ENCODE measurements at places on chromosomes 4 and X. TPM values are rescaled to one million over a fixed set of nuclear protein-coding genes. Genes with fewer than 3 reads are reported as not detected.

Gene SPANXA2
- total RNA-seq: not detected

Gene KCNIP4
- 30.4 TPM for total RNA-seq

Gene SPATA18
- total RNA-seq: 3.9 TPM

Gene MID1
- 9.2 TPM for total RNA-seq

Gene ARMCX2
- total RNA-seq: 50.1 TPM

Gene ZDHHC15
- 9.4 TPM for total RNA-seq

DNA sequence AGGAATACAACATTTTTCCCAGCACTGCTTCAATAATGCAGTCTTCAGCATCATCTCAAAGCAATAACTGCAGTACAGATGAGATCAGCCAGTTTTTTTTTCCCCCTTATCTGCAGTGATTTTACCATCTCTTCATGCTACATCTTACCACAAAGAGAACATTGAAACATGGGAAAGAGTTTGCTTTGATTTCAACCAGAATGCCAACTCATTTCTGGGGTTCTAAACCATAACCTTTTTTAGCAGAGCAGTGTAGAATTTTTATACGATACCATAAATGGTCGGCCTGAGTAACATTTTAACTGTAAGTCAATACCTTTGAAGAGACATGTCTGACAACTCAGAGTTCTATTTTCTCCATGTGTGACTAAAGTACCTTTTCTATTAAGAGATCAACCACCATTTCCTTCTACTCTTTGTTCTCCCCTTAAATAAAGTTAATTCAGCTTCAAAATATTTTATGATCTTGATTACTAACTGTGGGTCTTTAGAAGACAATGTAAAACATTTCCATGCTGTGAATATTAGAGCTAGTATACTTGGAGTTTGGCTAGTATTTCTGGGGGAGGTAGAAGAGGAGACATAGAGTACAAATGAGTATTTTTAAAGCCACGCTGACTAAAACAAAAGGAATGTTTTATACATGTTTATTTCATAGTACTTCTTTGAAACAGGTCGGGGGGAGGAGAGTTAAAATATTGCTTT lies 69.1 kb downstream of the TET2 start:
- no peak for DNase-seq
- H3K4me1 ChIP-seq: no peaks in the 10 kb centered on the region
- H3K27me3 ChIP-seq: no peaks in the 10 kb centered on the region
- no peak overlapping the region for H3K4me3 ChIP-seq
- H3K36me3 ChIP-seq: no peaks in the 10 kb centered on the region
- H3K27ac ChIP-seq: no peak overlapping the region

GRCh38 chrX:119690921-119691716 lies 1.8 kb downstream of the SEPTIN6 start:
- H3K27ac ChIP-seq: peak overlapping the region; percentile 97
- peaks cover 5% of the 10 kb centered on the region for H3K27me3 ChIP-seq
- DNase-seq: peak; percentile 52
- peaks cover 13% of the 10 kb centered on the region for H3K4me1 ChIP-seq

- no peaks in the 10 kb centered on the region for H3K4me1 ChIP-seq
- DNase-seq: no peak
- H3K27me3 ChIP-seq: no peaks in the 10 kb centered on the region
- H3K27ac ChIP-seq: no peak overlapping the region
- H3K4me3 ChIP-seq: no peak overlapping the region
- no peaks in the 10 kb centered on the region for H3K36me3 ChIP-seq
Observed at GRCh38 chr4:54473077-54473545, 184.6 kb upstream of the KIT start.

DNA sequence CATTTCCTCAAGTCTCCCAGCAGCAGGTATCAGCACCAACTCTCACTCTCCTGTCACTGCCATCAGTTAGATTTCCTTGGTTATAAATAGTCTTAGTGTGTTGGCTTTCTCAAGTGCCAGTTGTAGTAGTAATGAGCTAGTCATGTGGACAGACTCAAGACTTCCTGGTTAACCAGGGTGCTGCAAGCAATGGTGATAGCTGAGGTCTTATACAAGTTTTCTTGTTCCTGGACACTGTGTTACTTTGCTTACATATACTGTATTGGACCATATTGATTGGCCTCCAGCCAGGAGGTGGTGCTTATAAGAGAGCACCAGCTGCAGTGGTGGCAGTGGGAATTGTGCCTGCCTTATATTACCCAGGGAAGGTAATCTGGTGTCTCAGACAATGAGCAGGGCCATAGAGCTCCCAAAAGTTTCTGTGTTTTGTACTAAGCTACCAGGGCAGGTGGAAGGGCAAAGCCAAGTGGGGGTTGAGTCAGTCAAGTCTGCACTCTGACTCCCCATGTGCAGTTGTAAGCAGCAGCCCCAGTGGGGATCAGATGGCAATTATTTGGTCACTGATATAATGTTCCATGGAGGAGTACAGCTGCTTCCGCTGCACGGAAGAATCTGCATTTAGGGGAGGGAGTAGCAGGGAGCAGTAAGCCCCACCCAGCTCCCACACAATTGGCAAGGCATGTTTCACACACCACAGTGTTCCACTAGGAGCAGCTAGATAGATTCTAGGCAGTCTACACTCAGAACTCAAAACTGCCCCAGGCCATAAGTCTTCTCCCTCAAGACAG lies 24.1 kb upstream of the ZDHHC15 start:
- H3K27ac ChIP-seq: no peak overlapping the region
- DNase-seq: no peak
- H3K4me1 ChIP-seq: peaks cover 1% of the 10 kb centered on the region
- no peaks in the 10 kb centered on the region for H3K27me3 ChIP-seq
- no peak overlapping the region for H3K4me3 ChIP-seq

DNA sequence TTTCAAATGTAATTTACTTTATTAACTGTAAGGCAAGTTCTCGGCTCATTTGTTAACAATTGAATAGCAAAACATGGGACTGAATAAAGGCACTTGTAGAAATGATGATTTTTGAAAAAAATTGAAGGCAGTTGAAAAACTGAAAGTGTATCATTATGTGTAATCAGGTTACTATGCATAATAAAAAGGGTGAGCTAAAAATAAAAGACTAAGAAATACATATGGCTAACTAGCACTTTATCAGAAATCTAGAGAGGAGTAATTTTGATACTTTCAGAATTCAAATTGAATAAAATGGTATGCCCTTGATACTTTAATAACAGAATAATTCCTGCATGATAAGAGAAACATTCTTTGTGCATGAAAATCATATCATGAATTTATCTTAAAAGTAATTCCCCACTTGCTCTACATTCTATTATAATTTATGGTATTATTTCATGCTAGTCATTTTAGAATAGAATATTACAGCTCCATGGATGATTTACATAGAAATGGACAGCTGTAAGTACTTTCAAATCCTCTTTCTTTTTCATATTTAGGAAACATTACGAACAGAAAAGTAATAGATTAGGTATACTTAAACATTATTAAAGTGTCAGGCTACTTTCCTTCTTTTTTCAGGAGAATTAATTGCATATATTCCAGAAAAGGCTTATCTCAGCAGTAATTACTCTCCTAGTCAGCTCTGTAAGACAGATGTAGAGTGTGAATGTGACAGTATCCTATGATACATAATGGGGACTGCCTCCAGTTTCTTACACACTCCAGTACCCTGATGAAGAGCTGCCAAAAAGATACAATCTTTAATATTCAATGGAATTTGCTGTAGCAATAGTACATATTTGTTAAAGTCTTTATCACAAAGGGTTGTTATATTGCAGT lies 697.3 kb downstream of the CCSER1 start:
- H3K27me3 ChIP-seq: no peaks in the 10 kb centered on the region
- no peak for DNase-seq
- H3K4me1 ChIP-seq: no peaks in the 10 kb centered on the region
- H3K36me3 ChIP-seq: no peaks in the 10 kb centered on the region
- no peak overlapping the region for H3K27ac ChIP-seq

- no peak for DNase-seq
- H3K27ac ChIP-seq: no peak overlapping the region
- H3K36me3 ChIP-seq: no peaks in the 10 kb centered on the region
- peaks cover 2% of the 10 kb centered on the region for H3K27me3 ChIP-seq
- no peak overlapping the region for H3K4me3 ChIP-seq
- peaks cover 1% of the 10 kb centered on the region for H3K4me1 ChIP-seq
Observed at GRCh38 chrX:66013194-66013816, 26.6 kb downstream of the VSIG4 start.

DNA sequence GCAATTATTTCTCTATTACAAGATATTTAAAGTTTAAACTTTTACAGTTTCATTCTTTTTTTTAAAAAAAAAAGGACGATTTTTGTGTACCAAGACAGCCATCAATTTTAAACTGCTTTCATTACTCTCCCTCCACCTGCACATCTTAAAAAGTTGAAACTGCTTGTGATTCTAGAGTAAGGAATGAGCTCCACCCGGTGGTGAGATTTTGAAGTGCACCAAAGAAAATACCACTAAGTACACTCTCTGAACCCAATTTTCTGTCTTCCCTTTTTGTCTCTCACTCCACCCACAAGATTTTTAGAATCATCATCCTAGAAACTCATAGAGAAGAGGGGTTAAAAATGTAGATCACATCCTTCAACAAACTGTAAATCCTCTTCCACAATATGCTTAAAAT lies 91.3 kb upstream of the WDR44 start:
- H3K4me1 ChIP-seq: no peaks in the 10 kb centered on the region
- peak; percentile 33 for DNase-seq
- H3K27me3 ChIP-seq: peaks cover 1% of the 10 kb centered on the region
- H3K4me3 ChIP-seq: no peak overlapping the region
- H3K36me3 ChIP-seq: no peaks in the 10 kb centered on the region

DNA sequence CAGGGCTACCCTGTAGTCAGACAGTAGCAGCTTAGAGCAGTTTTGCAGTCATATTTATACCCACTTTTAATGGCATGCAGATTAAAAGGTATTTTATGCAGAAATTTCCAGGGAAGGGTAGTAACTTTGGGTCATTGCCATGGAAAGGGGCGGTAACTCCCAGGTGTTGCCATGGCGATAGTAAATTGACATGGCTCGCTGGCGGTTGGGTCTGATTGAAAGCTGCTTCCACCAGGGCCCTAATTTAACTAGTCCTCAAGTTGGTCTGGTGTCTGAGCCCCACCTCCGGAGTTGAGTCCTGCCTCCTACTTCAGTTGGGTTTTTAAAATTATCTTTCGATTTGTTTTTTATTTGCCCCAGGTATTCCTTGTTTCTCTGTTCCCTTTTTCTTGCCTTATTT lies 70.1 kb downstream of the NAA11 start:
- no peak overlapping the region for H3K4me3 ChIP-seq
- H3K36me3 ChIP-seq: peaks cover 7% of the 10 kb centered on the region
- no peak overlapping the region for H3K27ac ChIP-seq
- DNase-seq: no peak

GRCh38 chrX:10107483-10107882 lies 49.3 kb upstream of the CLCN4 start:
- no peaks in the 10 kb centered on the region for H3K27me3 ChIP-seq
- no peak overlapping the region for H3K4me3 ChIP-seq
- peaks cover 15% of the 10 kb centered on the region for H3K4me1 ChIP-seq
- no peaks in the 10 kb centered on the region for H3K36me3 ChIP-seq

- no peak for DNase-seq
- H3K4me1 ChIP-seq: no peaks in the 10 kb centered on the region
- H3K4me3 ChIP-seq: no peak overlapping the region
- H3K27ac ChIP-seq: no peak overlapping the region
- no peaks in the 10 kb centered on the region for H3K27me3 ChIP-seq
Observed at GRCh38 chr4:46720055-46720454, 189.0 kb downstream of the COX7B2 start.

DNA sequence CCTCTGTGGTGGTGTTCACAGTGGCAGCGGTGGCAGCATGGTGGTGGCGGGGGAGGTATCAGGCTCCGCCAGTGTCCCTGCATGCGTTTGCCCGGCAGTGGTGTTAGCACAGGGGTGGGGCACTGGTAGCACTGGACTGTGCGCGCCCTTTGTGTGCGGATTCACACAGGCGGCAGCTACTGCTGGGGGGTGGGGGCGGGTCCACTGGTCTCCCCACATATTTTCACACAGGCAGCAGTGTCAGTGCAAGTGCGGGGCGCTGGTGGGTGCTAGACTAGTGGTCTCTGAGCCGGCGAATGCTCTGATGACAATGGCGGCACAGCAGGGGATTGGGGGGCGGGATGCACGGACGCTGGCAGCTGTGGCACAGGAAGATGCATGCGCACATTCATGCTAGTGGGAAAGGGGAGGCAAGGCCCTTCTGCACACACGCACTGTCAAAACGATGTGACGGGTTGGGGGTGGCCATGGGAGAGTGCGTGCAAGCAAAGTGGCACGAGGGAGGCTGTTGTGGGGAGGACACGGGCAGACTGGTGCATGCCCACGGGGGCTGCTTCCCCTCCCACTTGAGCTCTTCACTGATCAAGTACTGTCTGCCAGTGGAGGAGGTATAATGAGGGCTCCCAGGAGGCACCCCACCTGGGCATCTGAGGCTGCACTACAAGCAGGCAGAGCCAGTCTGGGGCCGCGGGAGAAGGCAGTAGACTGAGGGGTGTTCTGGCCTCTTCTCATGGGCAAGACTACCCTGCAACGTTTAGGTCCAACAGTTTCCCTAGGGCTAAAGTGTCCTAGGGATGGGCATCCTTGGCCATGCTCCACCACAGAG lies 53.0 kb downstream of the POF1B start:
- no peaks in the 10 kb centered on the region for H3K36me3 ChIP-seq
- peaks cover 1% of the 10 kb centered on the region for H3K27me3 ChIP-seq
- H3K27ac ChIP-seq: no peak overlapping the region
- DNase-seq: no peak
- H3K4me3 ChIP-seq: no peak overlapping the region

DNA sequence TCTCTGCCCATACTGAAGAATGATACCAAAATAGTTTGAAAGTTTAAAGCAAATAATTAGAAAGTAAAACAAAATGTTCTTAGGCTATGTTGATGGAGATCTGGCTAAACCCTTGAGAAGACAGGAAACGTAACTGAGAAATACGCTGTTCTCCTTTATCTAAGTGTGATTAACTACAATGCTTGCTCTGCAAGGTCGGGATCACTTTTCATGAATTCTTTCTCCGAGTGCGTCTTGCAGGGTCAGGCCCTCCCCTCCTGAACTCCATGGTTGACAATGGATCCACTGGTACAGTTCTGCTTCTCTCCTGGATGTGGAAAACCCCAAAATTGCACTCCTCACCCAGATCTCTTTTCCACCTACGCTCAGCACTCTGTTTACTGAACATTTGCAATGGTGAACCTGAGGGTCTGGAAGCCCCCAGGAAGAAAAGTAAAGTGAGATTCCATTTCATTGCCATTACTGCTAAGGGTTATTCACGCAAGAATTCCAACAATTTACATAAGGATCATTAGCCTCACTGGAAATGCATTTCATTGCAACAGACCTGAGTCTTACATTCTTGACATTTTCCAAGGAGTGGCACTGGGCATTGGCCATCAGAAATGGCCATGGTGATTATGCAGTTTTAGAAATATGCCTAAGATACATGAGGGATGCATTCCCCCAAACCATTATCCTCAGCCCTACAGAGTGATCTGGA lies 24.6 kb upstream of the WWC2 start:
- H3K27me3 ChIP-seq: no peaks in the 10 kb centered on the region
- H3K27ac ChIP-seq: no peak overlapping the region
- no peak overlapping the region for H3K4me3 ChIP-seq
- peaks cover 17% of the 10 kb centered on the region for H3K36me3 ChIP-seq
- no peak for DNase-seq
- no peaks in the 10 kb centered on the region for H3K4me1 ChIP-seq
